ENCODE measurements at places on chromosomes 7 and 10. TPM values are rescaled to one million over a fixed set of nuclear protein-coding genes. Genes with fewer than 3 reads are reported as not detected.

GRCh38 chr10:121927318-121927840 lies 452 bp downstream of the ATE1 start:
- peak; percentile 53 for DNase-seq

DNA sequence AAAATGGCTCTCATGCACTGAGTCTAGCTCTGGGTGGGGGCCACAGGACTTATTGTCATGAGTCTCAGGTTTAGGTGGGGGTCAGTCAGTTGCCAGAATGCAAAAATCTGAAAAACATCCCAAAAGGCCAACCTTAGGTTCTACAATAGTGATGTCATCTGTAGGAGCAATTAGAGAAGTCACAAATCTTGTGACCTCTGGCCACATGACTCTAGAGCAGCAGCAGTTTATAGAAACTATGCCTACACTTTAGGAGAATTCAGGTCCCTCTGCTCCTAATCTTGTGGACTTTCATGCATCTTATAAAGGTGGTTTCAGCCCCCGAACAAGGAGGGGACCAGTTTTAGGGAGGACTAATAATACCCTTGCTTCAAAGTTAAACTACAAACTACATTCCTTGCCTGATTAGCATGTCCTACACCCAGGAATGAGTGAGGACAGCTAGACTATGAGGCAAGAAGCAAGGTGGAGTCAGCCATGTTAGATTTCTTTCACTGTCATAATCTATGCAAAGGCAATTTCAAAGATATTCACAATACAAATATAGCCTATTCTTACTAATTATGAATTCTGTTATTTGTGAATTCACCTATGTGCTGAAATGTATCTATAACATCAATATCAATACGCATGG lies 123.5 kb upstream of the ADCY1 start:
- no peak for DNase-seq

GRCh38 chr10:104143829-104144228 lies 21.9 kb downstream of the SFR1 start:
- no peak for DNase-seq

DNA sequence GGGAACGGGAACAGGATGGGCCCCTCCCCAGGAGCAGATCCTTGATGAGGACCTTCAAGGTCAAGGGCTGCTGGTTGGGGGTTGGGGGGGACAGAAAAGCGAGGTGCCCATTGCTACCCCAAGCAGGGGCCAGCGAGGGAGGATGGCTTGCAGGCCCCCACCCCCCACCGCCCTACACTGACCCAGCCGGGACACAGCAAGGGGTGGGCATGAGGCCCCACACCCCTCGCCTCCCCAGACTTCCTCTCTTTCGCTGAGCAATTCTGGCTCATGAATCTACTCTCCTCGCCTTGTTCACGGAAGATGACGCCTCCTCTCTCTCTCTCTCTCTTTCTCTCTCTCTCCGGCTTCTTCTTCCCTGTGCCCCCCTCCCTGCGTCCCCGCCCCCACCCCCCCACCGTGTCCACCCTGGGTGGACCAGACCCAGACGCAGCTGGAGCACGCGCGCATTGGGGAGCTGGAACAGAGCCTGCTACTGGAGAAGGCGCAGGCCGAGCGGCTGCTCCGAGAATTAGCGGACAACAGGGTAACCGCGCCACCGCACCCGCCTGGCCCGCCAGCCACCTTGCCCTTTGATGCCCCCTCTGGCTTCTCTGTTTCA lies 81.1 kb upstream of the GTF2IRD1 start:
- no peak for DNase-seq

DNA sequence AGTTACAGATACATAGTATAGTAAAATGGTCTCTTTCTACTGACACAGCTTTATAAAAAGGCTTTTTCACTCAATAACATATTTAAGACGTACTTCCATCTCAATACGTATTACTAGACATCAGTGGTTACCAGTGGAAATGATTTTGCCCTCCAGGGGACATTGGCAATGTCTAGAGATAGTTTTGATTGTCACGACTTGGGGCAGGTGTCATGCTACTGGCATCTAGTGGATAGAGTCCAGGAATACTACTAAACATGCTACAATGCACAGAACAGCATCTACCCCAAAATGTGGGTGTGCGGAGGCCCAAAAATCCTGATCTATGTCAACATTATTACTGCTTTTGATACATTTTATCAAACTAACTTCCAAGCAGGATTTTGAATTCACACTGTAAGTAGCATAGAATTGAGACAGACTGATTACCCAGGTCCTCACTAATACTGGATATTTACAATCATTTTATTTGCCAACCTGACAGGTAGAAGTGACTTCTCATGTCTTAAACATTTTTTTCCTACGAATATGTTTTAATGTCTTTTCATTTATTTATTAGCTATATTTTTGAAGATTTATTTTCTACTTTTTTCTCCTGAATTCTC lies 53.8 kb downstream of the HGF start:
- DNase-seq: peak; percentile 10

- DNase-seq: no peak
Measured at GRCh38 chr10:95464280-95464679, 96.9 kb downstream of the SORBS1 start.

ZNF786 gene
- polyA plus RNA-seq: 2.8 TPM

DNA sequence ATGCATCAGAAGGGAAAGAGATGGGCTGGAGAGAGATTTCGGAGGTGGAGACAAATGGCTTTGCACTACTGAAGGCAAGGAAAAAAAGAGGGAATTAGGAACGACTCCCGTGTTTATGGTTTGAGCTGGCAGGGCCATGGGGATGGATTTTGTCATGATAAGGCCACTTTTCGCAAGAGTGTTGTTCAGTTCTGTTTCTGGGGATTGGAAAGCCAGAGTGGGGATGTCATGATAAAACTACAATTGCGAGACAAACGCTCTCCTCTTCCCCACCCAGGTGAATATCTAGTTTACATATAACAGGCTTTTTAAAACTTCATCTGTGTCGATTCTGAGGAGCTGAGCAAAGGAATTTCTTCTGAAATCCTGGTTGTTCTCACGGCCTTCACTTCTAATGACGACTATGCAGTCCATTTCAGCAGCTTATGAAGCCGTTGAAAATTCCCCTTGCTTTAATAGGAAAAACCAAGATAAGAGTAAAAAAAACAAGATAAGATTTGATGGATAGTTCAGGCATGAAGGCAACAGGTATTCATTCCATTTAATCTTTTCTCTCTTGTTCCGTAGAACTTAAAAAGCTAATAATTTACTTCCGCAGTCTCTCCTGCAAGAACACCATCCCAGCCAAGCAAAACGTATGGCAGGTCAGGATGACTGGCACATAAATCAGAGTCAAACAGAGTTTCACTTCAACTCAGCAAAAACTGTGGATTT lies 245.6 kb upstream of the PITRM1 start:
- DNase-seq: no peak

DNA sequence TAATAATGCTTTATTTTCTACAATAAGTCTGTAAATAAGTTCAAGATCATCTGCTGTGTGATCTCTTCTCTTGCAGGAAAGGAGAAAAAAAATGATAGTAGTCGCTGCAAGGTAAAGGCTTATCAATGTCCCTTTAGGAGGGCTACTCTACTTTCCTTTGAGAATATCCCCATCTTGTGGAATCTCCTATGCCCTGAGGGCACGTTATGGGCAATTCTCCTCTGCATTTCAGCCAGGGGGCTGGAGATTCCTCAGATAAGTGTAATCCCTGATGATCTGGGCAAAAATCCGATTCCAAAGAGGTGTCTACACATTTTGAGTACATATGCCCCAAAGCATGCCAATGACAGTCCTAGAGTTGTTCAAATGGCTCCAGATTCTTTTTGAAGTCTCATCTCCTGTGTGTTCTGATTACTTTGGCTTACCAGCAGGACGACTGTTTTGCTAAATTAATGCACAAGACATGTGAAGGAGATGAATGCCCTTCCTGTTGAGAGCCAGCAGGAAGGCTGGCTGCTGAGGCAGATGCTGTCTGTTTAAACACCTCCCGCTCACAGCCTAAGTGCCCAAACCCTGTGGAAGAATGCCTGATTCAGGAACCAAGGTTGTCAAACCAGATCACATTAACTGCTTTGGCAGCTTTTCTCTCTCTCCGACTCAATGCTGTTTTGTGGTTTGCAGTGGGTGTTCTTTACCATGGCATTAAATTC lies 171.2 kb upstream of the COL1A2 start:
- peak; percentile 80 for DNase-seq

SLC26A3 gene
- not detected for polyA plus RNA-seq

GRCh38 chr7:127844165-127844564 lies 187.1 kb downstream of the LRRC4 start:
- no peak for DNase-seq

DNA sequence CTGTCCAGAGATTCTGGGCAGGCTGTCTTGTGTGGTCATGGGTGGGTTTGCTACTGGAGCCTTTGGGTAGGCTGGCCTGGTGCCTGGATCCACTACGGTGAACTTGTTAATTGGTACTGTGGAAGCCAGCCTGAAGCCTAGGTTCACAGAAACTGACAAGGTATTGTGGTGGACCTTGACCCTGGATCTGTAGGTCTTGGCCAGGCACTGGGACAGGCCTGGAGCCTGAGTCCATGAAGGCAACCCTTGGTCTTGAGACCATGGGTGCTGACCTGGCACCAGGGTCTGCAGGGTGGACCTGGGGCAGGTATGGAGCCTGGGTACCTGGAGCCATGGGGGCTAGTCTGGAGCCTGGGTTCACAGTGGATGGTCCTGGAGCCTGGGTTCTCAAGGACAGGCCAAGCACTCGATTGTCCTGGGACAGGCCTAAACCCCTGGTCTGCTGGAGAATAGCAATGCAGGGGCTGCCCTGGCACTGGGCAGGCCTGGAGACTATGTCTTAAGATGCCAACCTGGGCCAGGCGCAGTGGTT lies 85.8 kb downstream of the CCDC3 start:
- no peak for DNase-seq

DNA sequence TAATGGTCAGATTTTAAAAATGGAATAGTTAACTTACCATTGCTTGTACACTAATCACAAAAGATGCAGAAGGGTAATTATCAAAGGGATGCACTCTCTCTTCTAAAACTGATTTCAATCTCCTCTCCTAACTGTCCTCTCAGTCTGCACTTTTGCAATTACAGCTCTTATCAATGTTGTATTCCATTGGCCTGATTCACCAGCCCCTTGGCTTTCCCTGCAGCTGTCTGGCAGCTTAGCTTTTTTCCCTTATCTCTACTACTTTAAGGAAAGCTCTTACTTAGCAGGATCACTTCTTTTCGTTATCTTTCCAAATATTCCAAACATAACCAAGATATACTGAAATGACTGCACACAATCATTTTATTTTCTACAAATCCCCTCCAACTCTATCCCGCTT lies 448.8 kb downstream of the GRM8 start:
- no peak for DNase-seq

DNA sequence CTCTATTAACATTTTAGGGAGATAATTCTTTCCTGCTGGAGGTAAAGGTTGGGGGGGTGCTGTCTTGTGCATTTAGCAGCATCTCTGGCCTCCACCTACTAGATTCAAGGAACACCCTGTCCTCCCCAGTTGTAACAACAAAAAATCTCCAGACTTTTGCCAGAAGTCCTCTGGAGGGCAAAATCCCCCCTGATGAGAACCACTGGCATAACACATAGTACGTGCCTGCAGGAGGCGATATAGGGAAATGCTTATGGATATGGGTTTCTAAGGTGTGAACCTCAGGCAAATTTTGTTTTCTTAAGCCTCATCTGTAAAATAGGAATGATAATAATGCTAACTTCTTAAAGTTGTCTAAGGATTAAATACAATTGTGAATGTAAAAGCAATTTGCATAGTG lies 2.9 kb upstream of the OSBPL3 start:
- DNase-seq: no peak

MET gene
- 26.7 TPM for polyA plus RNA-seq

DNA sequence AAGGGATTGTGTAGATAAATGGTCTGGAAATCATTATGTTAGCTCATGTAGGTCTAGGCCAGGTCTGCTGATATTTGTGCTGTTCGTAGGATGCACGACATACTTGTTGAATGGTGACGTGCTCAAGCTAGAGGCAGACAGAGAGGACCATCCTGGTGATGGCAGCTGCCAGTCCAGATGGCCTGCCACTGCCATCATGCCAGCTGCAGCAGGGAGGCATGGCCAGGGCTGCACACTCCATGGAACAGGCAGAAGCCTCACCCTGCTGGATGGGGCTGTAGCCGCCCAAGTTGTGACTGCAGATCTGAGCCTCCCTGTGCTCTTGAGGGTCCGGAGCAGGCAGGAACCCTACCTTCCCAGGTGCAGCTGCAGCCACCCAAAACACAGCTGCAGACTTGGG lies 80.3 kb downstream of the SPDYE5 start:
- no peak for DNase-seq

HPSE2 gene
- polyA plus RNA-seq: not detected

DNA sequence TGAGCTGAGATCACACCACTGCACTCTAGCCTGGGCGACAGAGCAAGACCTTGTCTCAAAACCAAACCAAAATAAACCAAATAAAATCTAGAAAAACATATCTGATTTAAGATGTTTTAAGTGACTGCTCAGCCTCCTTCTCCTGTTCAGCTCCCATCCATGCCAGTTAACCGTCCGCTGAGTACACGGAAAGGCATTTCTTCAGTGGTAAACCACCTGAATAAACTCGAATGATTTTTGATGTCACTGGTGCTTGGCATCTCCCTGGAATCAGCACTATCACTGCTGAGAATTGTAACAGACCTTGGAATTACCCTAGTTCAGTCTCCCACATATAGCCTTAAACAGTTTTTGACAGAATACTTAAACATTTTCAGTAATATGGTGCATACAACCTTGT lies 24.1 kb upstream of the NRCAM start:
- no peak for DNase-seq

DNA sequence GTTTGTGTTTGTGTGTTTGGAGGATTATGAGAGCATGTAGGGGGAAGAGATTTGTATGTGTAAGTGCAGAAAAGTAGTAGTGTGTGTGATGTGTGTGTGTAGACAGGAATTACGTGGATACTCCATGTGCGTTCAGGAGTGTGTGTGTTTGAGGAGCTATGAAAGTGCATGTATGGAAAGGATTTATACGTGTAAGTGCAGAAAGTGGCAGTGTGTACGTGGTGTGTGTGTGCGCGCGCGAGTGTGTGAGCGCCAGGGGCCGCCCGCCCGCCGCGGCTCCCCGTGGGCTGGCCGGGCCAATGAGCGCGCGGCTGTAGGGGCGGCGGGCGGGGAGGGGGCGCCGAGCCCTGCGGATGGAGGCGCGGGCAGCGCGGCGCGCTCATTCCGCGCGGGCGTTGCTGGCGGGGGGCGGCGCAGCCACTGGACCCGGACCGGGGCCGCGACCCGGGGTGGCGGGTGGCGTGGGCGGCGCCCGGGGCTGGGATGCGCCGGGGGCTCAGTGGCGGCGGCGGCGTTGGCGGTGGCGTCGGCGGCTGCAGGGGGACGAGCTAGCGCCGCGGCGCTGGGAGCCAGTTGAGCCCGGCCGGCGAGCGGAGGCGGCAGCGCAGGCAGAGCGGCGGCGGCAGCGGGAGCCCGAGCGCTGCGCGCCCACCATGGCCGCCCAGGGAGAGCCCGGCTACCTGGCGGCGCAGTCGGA lies at the start of gene BICC1:
BICC1 (plus strand) TSS at position 382 of the 697 bp plus-strand sequence; CDS start at position 654, 272 bp downstream.
- DNase-seq: peak; percentile 54

GRCh38 chr10:61939902-61940301 lies 38.4 kb downstream of the ARID5B start:
- DNase-seq: no peak

GRCh38 chr7:10192074-10192473 lies 781.6 kb upstream of the PHF14 start:
- no peak for DNase-seq

GRCh38 chr10:87862679-87863052 lies 667 bp downstream of the KLLN start:
- DNase-seq: no peak

- peak; percentile 68 for DNase-seq
Measured at GRCh38 chr10:7311218-7311849, 99.5 kb downstream of the SFMBT2 start.

- DNase-seq: no peak
Measured at GRCh38 chr7:151068069-151068773, 8.8 kb downstream of the SLC4A2 start.

GRCh38 chr10:1520909-1521565 lies 216.3 kb downstream of the ADARB2 start:
- DNase-seq: no peak

PNLIPRP1 gene
- polyA plus RNA-seq: not detected

Measured in foreskin keratinocyte (primary cell).